ENCODE measurements at places on chromosomes 6 and 20. TPM values are rescaled to one million over a fixed set of nuclear protein-coding genes. Genes with fewer than 3 reads are reported as not detected.

ABHD16B gene
- total RNA-seq: not detected

SLC22A2 gene
- total RNA-seq: not detected

RIPOR2 gene
- 8.8 TPM for total RNA-seq

FOXS1 gene
- total RNA-seq: 9.8 TPM

MDFI gene
- 14.0 TPM for total RNA-seq

SYNE1 gene
- total RNA-seq: 163 TPM

ESF1 gene
- total RNA-seq: 28.0 TPM

CRISP3 gene
- total RNA-seq: not detected

DNA sequence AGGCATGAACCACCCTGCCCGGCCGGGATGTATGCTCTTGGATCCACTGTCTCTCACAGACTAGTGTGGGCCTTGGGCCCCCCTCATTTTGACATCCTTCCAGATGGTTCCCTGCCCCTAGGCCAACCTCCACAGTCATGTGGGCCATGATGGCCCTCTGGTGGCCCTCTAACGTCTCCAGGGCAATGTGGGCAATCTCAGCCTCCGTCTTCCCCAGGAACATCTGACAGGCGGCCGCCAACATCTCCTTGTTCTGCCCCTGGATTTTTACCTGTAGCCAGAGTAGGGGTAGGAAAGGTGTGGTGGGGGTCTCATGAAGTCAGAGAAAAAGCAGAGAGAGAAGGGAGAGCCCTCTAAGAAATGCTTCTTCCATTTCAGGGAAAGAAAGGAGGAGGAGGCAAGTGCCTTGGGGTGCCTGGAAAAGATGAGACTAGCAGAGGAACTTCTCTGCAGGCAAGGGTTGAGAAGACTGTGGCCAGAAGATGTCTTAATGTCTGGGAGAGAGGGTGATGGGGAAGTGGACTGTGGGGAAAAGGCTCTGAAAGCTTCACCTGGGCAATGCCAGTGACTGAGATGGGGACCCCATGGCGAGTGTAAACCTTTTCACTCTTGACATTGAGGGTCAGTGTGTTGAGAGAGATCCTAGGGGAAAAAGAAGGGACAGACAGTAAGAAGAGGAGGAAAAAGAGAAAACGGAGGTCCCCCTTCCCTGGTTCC lies 1.3 kb downstream of the FLOT1 start:
- no peaks in the 10 kb centered on the region for H3K27me3 ChIP-seq
- H3K27ac ChIP-seq: peak overlapping the region; percentile 95
- DNase-seq: no peak
- H3K4me1 ChIP-seq: no peaks in the 10 kb centered on the region
- H3K36me3 ChIP-seq: no peaks in the 10 kb centered on the region

GRCh38 chr20:50054626-50055511 lies 58.1 kb downstream of the UBE2V1 start:
- no peaks in the 10 kb centered on the region for H3K27me3 ChIP-seq
- no peaks in the 10 kb centered on the region for H3K36me3 ChIP-seq
- no peaks in the 10 kb centered on the region for H3K4me1 ChIP-seq
- no peak for DNase-seq
- H3K4me3 ChIP-seq: no peak overlapping the region

DNA sequence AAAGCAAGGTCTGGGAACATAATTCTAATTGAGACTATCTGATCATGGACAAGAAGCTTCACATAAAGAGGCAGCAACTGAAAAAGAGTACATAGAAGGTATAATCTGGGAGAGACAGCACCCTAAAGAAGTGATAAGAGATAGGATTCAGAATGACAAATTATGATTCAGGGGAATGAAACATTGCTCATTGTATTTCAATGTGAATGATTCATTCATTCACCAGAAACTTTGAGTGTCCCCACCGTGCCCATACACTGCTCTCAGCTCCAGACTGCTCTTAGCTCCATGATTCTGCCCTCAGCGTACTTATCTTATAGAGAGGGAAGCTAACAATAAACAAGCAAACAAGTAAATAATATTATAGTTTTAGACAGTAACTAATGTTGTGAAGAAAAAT lies 329.3 kb upstream of the IRAK1BP1 start:
- DNase-seq: no peak
- no peaks in the 10 kb centered on the region for H3K27me3 ChIP-seq
- H3K27ac ChIP-seq: no peak overlapping the region
- H3K4me3 ChIP-seq: no peak overlapping the region

DNA sequence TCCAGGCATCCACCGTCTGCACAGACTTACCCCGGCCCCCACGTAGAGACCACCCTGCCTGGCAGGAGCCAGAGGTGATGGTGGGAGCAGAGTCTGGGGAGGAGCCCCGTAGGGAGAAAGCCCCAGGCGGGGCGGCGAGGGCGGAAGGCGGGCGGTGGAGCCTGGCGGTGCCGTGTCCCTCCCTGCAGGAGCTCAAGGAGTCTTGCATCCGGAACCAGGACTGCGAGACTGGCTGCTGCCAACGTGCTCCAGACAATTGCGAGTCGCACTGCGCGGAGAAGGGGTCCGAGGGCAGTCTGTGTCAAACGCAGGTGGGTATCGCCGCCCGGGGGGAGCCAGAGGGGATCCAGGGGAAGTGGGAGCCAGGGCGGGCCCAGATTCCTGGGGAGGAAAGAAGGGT lies 6.0 kb downstream of the CLPSL1 start:
- H3K36me3 ChIP-seq: no peaks in the 10 kb centered on the region
- no peak overlapping the region for H3K27ac ChIP-seq
- no peak overlapping the region for H3K4me3 ChIP-seq
- DNase-seq: no peak

- H3K27ac ChIP-seq: peak overlapping the region; percentile 1
- H3K4me3 ChIP-seq: no peak overlapping the region
- H3K27me3 ChIP-seq: no peaks in the 10 kb centered on the region
These were observed 56.3 kb upstream of the CD93 start for GRCh38 chr20:23142162-23143050.

GRCh38 chr20:50670126-50670862 lies 21.0 kb downstream of the RIPOR3 start:
- no peak overlapping the region for H3K27ac ChIP-seq
- no peaks in the 10 kb centered on the region for H3K4me1 ChIP-seq
- no peak overlapping the region for H3K4me3 ChIP-seq
- H3K36me3 ChIP-seq: no peaks in the 10 kb centered on the region
- no peak for DNase-seq

GRCh38 chr6:20704325-20705025 lies 170.2 kb downstream of the CDKAL1 start:
- H3K4me3 ChIP-seq: no peak overlapping the region
- H3K36me3 ChIP-seq: no peaks in the 10 kb centered on the region
- no peaks in the 10 kb centered on the region for H3K27me3 ChIP-seq

DNA sequence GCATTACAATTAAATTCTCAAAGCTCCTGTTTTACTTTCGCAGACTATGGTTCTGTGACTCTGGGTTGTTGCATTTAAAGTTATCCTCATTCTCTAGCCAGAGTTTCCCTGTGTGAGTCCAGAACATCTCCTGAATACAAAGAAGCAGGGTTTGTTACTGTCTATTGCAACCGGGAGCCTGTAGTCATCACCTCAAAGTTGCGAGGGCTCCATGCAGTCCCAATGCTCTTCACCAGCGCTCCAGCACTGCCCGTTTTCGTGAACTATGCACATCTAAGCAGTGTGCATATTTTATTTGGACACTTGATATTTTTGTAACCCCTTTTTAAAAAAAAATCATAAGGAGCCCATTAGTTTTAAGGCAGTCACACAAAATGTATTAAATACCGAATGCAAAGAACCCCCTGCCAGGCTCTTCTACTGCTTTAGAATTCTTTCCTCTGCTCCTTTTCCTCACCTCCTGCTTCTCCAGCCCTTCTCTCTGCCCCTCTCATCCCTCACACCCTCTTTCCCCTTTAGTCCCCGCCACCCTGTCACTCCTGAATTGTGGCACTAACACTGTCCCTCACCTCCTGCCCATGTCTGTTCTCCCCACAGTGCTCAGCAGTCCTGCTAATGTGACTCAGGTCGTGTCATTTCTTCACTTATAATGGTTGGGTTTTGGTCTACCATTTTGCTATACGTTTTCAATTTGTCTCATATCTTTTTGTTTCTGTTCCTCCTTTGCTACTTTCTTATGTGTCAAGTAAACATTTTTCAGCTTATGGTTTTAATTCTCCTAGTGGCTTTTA lies 1.1 kb upstream of the HLA-C start:
- peak overlapping the region; percentile 90 for H3K27ac ChIP-seq
- no peaks in the 10 kb centered on the region for H3K27me3 ChIP-seq
- no peaks in the 10 kb centered on the region for H3K36me3 ChIP-seq
- H3K4me3 ChIP-seq: no peak overlapping the region
- no peaks in the 10 kb centered on the region for H3K4me1 ChIP-seq

DNA sequence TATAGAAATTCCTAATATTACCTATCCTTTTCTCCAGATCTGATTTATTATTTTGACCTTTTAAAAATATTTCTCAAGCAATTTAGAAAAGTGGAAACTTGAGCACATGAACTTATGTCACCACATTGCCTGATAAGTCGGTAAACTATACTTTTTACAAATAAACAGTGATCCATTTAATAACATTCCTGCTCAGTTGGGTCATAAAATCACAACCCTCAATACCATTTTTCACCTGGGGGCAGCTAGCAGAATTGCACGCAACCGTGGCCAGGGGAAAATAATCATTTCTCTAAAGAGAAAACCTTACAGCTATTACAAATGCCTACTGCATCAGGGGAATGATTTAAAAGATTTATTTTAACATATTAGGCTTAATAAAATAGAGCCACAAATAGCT lies 614.5 kb downstream of the PHF3 start:
- H3K27me3 ChIP-seq: no peaks in the 10 kb centered on the region
- H3K4me3 ChIP-seq: no peak overlapping the region
- no peak overlapping the region for H3K27ac ChIP-seq
- no peaks in the 10 kb centered on the region for H3K4me1 ChIP-seq

GRCh38 chr6:157607317-157608109 lies 215.5 kb upstream of the SNX9 start:
- no peaks in the 10 kb centered on the region for H3K27me3 ChIP-seq
- no peaks in the 10 kb centered on the region for H3K4me1 ChIP-seq
- H3K27ac ChIP-seq: no peak overlapping the region
- H3K36me3 ChIP-seq: no peaks in the 10 kb centered on the region
- DNase-seq: no peak
- H3K4me3 ChIP-seq: no peak overlapping the region

GRCh38 chr6:110545081-110545872 lies 68.9 kb upstream of the SLC22A16 start:
- H3K4me3 ChIP-seq: no peak overlapping the region
- H3K27ac ChIP-seq: no peak overlapping the region
- H3K4me1 ChIP-seq: no peaks in the 10 kb centered on the region
- no peaks in the 10 kb centered on the region for H3K36me3 ChIP-seq
- H3K27me3 ChIP-seq: no peaks in the 10 kb centered on the region
- no peak for DNase-seq

DNA sequence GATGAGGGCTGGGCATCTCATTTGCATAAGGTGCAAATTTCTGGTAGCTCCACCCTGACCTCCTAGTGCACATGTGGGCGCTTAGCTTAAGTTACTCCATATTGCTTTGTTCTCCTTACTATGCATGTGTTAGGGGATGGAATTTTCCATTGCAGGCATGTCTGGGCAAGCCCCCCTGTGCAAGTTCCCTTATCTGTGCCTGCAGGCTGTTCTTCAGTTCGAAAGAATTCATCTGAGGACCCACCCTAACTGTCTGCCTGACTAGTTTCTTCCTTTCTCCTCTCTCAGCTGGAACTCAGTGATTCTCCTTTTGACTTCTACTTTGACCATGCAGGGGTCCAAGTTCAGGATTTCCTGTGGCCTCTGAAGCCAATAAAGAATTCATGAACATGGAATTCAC lies 30.2 kb downstream of the CCDC170 start:
- no peak overlapping the region for H3K4me3 ChIP-seq
- H3K27me3 ChIP-seq: no peaks in the 10 kb centered on the region
- no peaks in the 10 kb centered on the region for H3K4me1 ChIP-seq

- no peak for DNase-seq
- H3K4me1 ChIP-seq: no peaks in the 10 kb centered on the region
- H3K27me3 ChIP-seq: no peaks in the 10 kb centered on the region
- H3K4me3 ChIP-seq: no peak overlapping the region
- no peaks in the 10 kb centered on the region for H3K36me3 ChIP-seq
These were observed 123.1 kb upstream of the STXBP5 start for GRCh38 chr6:147081076-147081609.

- peak overlapping the region; percentile 7 for H3K4me3 ChIP-seq
- no peaks in the 10 kb centered on the region for H3K4me1 ChIP-seq
- H3K27me3 ChIP-seq: no peaks in the 10 kb centered on the region
- peak; percentile 33 for DNase-seq
- H3K27ac ChIP-seq: peak overlapping the region; percentile 63
These were observed 40.9 kb downstream of the ALDH8A1 start for GRCh38 chr6:134908906-134909516.

DNA sequence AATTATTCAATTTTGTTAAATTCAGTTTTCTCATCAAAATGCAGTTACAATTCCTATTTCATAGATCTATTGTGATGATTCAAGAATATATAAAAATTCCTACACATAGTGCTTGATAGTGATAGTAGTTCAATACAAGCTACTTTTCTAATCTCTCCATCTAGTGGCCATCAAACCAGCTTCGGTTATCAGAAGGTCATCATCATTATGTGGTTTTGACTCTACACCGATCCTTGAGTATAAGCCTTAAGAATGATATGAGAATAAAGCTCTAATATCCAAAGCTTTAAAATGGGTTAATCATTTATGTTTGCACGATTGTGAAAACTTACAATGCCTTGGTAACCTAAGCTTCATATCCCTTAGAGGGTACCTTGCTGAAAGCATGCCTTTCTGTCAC lies 167.5 kb upstream of the PREP start:
- no peak overlapping the region for H3K27ac ChIP-seq
- no peaks in the 10 kb centered on the region for H3K4me1 ChIP-seq
- DNase-seq: no peak
- no peaks in the 10 kb centered on the region for H3K36me3 ChIP-seq
- no peak overlapping the region for H3K4me3 ChIP-seq

DNA sequence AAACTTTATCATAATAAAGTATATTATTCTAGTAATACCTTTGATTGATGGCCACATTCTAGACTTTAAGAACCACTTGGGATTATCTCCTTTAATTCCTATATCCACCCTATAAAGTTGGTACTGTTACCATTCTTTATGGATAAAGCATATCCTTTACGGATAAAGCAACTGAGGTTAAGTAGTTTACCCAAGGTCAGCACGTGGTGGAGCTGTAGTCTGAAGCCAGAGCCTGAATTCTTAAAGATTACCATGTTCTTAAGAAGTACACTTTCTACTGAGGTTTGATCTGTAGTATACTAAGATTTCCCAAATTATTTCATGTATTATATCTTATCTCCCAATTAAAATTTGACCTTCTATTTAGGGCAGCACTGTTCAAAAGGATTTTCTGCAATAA lies 3.0 kb upstream of the NCOA7 start:
- no peaks in the 10 kb centered on the region for H3K36me3 ChIP-seq
- H3K4me1 ChIP-seq: peaks cover 33% of the 10 kb centered on the region
- no peak for DNase-seq
- H3K4me3 ChIP-seq: no peak overlapping the region
- no peak overlapping the region for H3K27ac ChIP-seq
